Esophagus squamous epithelium (tissue), 5 donors: ENCODE measurements at places on chromosomes 2 and 18.

- no peaks in the 10 kb centered on the region for H3K27me3 ChIP-seq
- peaks cover 6% of the 10 kb centered on the region for H3K4me1 ChIP-seq
- H3K36me3 ChIP-seq, result peaks cover 35% of the 10 kb centered on the region
- peak overlapping the region; percentile 39 for H3K27ac ChIP-seq
- no peak overlapping the region for H3K4me3 ChIP-seq
Observed at GRCh38 chr2:47022186-47022765, 106.7 kb upstream of the MCFD2 start.

DNA sequence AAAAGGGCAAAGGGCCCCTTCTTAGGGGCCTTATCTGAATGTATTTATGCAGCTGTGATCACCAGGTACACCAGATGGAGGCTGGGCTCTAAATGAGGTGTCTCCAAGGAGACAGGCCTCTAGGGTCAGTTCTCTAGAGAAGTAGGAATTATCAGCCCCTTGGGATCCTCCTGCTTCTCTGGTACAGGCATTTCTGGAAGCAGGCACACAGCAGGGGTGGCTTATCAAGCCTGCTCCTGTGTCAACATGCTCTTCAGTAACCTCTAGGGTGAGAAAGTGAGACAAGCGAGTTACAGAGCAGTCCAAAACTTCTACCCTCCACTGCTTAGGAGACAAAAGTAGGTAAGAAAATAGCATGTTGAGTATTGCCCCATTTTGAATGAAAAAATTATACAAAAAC, 13.8 kb downstream of the TPGS2 start:
- no peaks in the 10 kb centered on the region for H3K27me3 ChIP-seq
- no peaks in the 10 kb centered on the region for H3K36me3 ChIP-seq
- H3K4me3 ChIP-seq, result no peak overlapping the region
- DNase-seq, result no peak
- H3K27ac ChIP-seq, result no peak overlapping the region

- no peak overlapping the region for H3K27ac ChIP-seq
- H3K27me3 ChIP-seq, result no peaks in the 10 kb centered on the region
- no peak overlapping the region for H3K4me3 ChIP-seq
- DNase-seq, result no peak
- H3K4me1 ChIP-seq, result peaks cover 7% of the 10 kb centered on the region
- no peaks in the 10 kb centered on the region for H3K36me3 ChIP-seq
Observed at GRCh38 chr2:147172493-147173188, 672.2 kb upstream of the ACVR2A start.

DNA sequence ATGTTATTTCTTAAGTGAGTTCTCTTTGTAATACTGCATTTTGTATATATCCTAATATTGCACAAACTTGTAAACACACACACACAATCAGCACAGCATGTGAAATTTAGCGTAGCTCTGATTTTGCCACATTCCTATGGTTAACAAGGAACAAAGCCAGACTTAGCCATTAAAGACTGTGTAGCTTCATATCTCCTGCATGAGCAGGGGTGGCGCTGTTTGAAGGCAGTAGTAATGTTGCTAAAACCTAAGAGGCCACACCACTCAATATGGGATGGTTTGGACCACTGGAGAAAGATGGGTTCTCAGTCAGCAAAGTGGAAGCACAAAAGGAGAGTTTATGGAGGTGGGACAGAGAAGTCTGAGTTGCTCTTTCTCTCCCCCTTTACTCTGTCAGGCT, 61.1 kb upstream of the RND3 start:
- H3K27me3 ChIP-seq, result no peaks in the 10 kb centered on the region
- no peak overlapping the region for H3K27ac ChIP-seq
- no peak for DNase-seq
- no peaks in the 10 kb centered on the region for H3K36me3 ChIP-seq
- no peaks in the 10 kb centered on the region for H3K4me1 ChIP-seq

DNA sequence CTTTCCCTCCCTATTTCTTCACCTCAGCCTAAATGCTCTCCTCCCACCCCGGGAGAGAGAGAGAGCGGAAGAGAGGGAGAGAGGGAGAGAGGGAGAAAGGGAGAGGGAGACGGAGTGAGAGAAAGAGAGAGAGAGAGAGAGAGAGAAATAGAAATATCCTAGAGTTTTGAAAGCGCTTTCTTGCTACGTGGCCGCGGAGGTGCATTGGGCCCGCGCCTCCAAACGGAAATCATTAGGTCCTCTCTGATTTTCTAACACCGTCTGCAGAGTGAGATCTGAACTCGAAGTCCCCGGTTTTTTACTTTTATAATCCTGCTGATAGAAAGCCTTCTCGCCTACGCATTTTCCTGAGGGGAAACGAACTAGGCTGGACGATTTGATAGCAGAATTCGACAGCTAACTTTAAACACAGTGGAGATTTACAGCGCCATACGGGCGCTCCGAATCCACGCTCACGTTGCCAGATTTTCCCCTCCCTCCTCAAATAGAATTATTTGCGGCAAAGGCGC, 903 bp upstream of the EVX2 start:
- peaks cover 17% of the 10 kb centered on the region for H3K4me1 ChIP-seq
- H3K27me3 ChIP-seq, result peaks cover 76% of the 10 kb centered on the region
- H3K4me3 ChIP-seq, result no peak overlapping the region
- H3K36me3 ChIP-seq, result no peaks in the 10 kb centered on the region

- H3K27me3 ChIP-seq, result no peaks in the 10 kb centered on the region
- no peak overlapping the region for H3K4me3 ChIP-seq
- no peaks in the 10 kb centered on the region for H3K4me1 ChIP-seq
- no peak for DNase-seq
- H3K36me3 ChIP-seq, result no peaks in the 10 kb centered on the region
Observed at GRCh38 chr2:232432598-232433184, 23.3 kb upstream of the ALPI start.

- no peak overlapping the region for H3K4me3 ChIP-seq
- H3K27ac ChIP-seq, result no peak overlapping the region
- H3K27me3 ChIP-seq, result no peaks in the 10 kb centered on the region
- no peak for DNase-seq
Observed at GRCh38 chr2:190972846-190973245, 41.1 kb downstream of the STAT1 start.

DNA sequence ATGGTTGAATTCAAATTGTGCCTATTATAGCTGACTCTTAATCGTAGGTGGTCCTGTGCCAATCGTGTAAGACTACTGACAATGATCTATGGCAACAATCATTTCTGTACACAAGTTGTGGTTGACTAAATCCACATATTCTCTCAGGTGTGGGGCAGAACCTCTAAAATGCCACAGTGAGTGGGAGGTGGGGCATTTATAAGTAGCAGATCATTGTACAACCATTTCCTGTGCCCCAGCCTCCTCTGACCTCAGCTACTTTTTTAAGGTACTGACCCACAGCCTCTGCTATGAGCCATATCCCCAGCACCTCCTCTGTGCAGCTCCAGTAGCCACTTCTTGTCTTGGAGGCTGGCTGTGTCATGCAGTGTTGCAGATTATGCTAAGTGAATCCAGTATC, 48.6 kb upstream of the RAPH1 start:
- no peak overlapping the region for H3K4me3 ChIP-seq
- no peaks in the 10 kb centered on the region for H3K36me3 ChIP-seq
- peaks cover 92% of the 10 kb centered on the region for H3K4me1 ChIP-seq
- no peak for DNase-seq
- no peaks in the 10 kb centered on the region for H3K27me3 ChIP-seq
